ENCODE measurements at places on chromosomes 13 and 19.

DNA sequence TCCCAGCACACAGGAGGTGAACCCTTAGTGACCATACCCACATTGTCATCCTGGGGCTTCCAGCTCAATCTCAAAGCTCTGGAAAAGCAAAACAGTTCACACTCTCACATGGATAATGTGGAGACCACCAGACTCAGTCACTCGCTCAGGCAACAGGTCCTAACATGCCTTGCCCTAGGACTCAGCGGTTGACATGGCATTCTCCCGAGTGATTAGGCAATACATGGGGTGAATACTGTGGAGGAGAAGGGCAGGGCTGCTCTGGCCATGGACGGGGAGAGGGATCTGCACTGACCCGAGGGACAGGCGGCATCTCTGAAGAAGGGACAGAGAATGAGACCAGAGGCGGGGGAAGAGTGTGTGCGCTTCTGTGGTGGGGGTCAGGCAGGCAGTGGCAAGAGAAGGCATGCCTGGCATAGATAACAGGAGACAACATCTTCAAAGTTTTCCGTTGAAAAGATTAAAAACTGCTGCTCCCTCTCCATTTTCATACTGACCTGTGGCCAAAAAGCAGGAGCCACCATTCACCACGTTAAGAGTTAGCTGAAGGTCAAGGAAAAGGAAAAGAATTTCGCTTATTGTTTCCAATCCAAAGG lies 44.5 kb upstream of the EPHX3 start:
- DNase-seq: no peak

DNA sequence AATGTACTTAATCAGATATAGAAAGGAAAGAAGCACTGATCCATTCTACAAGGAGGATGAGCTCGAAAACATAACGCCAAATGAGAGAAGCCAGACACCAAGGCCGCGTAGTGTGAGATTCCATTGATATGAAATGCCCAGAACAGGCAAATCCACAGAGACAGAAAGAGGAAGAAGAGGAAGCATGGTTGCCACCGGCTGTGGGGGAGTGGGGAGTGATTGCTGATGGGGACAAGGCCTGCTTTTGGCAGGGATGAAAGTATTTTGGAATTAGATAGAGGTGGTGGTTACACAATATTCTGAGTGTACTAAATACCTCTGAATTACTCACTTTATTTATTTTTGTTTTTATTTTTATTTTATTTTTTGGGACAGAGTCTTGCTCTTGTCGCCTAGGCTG lies 50.2 kb upstream of the KLF2 start:
- no peak for DNase-seq

- no peak for DNase-seq
Measured at GRCh38 chr19:39270036-39270871, 2.1 kb downstream of the IFNL2 start.

DNA sequence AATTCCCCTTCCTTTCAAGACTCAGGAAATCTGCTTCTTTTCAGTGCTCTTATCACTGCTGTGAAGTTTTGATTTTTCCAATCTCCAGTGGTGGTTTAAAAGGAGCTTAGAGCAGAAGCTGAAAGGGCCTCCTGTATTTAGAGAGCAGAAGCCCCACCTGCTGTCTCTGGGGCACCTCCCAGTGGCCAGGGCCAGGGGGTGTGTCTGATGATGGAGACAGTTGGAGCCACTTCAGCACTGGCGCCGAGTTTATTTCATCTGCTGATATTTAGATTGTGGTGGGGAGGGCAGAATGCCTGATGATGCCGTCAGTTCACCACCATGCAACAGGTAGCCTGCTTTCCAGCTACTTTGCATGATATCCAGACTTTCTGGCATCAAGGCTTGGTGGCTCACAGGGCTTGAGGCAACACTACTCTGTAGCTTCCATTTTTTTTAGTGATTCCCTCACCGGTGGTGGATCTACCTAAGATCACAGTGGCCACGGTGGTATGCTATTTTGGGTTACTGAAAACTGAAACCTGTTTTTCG lies 371.9 kb downstream of the KCNRG start:
- DNase-seq: no peak

Data from stimulated activated CD8-positive, alpha-beta memory T cell treated with anti-CD3 and anti-CD28 coated beads, Interleukin-4, amount 100 ng/mL, for 1 hour (primary cell).